ENCODE measurements at places on chromosomes 3 and 15.
A peak's percentile ranks its signal among the peaks of the same experiment; 100 is the strongest.

- no peak for DNase-seq
Observed at GRCh38 chr3:52520716-52521487, 12.8 kb downstream of the NT5DC2 start.

DNA sequence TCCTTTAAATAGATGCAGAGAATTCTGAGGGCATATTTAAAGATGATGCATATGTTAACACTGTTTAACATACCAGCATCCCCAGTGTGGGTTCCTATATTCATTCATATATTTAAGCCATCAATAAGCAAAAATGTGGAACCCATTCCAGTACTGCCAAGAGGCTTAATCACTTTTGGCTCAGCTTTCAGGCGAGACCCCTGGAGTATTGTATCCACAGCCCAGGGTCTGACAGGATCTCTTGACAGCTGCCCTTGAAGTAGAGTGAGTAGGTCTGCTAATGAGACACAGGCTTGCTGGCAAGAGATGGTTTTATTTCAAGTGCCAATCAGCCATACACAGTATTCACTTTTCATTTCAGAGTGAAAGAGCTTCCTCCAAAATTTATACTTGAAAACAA is 367.3 kb downstream of the OCA2 start:
- no peak for DNase-seq

DNA sequence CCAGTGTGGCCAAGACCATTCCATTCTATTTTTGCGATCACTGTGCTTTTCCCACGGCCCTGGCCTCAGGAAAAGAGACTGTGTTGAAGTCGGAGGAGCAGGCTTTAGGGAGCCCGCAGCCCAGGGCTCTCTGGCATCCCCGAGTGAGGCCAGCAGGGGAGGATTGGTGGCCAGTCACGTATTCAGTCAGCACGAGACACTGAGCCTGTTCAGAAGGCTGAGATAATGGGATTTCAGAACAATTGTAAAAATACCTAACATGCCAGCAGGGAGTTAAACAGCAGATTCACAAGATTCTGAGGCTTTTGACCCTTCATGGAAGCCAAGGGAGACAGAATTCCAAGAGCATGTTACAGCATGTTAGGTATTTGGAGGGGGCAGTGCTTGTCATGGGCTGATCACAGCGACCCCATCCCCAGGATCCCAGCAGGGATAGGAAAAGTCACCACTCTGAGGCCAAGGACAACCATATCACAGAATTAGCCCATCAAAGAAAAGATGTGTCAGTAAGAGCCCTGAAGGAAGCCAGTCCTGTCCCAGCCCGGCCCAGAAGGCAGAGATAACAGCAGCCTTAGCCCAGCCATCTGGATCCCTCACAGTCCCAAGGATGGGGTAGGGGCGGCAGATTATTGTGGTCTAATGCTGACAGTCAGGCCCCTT is 40.6 kb downstream of the AMOTL2 start:
- no peak for DNase-seq

DNA sequence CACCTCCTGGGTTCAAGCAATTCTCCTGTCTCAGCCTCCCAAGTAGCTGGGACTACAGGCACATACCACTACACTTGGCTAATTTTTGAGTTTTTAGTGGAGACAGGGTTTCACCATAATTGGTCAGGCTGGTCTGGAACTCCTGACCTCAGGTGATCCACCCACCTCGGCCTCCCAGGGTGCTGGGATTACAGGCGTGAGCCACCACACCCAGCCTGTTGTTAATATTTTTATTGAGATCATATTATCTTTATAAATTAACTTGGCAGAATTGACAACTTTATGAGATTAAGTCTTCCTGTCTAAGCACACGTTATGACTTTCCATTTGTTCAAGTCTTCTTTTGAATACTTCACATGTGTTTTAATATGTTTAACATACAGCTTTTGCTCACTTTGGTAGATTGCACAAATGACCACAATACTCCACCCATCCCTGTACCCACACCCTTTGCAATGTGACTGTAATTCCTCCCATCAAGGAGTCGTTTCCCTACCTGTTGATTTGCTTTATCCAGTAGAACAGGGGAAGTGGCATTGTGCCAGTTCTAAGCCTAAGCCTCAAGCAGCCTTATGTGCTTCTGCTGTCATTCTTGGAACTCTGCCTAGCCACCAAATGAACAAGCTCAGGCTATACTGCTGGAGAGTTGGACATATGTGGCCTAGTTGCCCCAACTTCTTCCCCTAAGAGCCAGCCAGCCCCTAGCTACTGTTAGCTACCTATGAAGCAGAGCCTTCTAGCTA is 8.2 kb downstream of the XYLB start:
- no peak for DNase-seq

DNA sequence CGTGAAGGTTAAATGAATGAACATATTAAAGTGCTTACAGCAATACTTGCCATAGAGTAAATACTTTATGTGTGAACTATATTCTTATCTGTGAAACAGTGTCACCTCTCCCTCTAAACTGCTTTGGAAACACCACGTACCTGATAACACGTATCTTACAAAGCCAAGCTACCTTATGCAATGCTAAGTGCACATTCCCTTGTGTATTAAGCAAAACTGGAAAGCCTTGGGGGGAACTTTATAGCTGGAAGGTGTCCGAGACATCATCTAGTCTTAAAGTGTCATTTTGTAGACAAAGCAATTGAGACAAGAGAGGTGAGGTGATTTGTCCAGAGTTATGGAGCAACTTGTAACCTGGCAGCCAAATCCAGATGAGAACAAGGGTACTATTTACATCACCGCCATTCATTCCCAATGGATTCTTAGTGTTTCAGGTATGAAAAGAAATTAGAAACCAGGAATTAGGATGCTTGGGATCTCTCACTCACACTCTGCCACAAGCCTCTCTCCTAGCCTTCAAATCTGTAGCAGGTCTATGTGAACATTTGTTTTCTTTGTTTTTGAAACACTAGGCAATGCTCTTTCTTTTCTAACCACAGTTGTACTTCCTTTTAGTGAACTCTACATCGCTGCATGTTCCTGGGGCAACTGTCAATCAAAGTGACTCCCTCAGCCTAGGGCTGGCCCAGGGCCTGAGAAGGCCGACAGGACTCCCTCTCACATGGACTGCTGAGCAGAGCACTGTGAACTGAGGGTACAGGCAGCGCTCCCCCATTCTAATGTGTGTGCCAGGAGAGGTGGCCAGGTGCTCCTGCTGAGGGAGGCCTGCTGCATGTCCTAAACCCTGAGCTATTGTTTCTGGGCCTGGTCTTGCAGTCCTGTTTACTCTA is 13.9 kb upstream of the MGLL start:
- DNase-seq, result no peak

GRCh38 chr3:9020426-9020825 is 57.2 kb upstream of the RAD18 start:
- DNase-seq, result no peak

DNA sequence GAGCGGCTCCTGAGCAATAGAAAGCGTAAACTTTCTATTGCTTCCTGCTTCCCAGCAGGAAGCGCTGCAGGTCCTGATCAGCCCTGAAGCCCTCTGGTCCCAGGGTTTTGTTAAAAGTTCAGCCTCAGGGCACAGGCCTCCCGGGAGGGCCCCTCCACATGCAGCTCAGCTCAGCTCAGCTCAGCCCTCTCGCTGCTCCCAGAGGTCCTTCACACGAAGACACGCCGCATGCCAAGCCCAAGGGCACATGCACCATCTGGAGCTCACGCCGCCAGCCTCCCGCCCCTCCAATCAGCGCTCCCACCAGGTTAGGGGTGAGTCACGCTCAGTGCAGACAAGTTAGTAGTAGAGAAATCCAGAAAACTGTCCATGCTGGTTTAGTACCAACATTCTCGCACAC is 12.7 kb downstream of the TKT start:
- no peak for DNase-seq

GRCh38 chr3:168100777-168101492 is 5.2 kb upstream of the GOLIM4 start:
- DNase-seq, result no peak

DNA sequence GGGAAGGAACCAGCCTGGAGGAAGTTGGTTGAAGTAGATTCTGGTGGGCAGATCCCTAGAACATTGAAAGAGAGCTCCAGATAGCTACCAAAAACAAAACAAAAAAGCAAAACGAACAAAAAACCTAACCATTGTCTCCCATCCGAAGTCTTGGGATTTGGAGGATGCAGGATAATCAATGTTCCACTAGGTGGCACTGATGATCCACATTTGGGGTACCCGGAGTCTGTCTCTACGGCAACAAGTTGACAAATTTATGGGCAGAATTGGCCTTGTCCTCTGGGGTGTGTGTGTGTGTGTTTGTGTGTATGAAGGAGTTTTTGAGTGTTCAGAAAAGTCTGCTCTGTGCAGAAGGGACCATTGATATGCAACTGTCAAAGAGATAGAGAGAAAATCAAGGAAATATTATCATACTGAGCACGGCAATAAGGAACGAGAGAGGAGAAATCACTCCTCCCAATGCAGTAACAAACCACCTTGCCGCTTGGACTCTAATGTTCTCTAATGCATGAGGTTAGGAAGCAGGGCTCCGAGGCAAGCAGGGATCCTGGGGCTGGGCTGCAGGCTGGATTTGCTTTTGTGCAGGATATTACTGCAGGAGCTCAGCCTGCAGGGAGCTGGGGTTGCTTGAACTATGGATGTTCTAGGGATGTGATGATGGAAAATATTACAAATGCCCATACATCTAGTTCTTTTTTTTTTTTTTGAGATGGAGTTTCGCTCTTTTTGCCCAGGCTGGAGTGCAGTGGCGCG is 59.8 kb upstream of the KLHL25 start:
- peak; percentile 21 for DNase-seq

DNA sequence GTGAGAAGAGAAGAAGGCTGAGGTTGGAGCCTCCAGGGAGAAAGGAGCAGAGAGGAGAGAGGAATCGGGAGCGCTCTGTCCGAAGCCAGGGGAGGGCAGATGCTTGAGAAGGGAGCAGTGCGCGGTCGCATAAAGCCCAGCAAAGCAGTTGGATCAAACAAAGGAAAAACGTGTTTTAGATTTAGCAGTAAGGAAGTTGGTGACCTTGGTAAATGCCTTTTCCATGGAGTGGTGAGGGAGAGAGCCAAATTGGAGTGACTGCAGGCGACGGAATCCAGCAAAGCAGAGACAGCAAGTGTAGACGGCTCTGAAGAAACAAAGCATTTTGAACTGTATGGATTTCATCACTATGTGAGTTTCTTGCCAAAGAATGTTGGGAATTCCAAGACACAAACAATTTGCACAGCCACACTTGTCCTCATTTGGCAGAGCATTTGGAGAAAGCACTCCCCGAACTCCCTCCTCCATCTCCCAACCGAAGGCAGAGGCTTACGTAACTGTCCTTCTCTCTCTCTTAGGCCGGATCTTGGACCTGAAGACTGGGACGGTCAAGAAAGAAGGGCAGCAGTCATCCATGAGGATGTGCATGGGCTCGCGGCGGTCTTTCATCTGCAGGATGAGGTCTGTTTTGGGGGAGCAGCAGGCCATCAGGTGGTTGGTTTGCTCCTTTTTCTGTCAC is 103.6 kb downstream of the ARNT2 start:
- no peak for DNase-seq

GRCh38 chr3:148227534-148227933 is 470.2 kb upstream of the AGTR1 start:
- no peak for DNase-seq

GRCh38 chr15:54345301-54345700 is 367.1 kb downstream of the UNC13C start:
- DNase-seq, result no peak

DNA sequence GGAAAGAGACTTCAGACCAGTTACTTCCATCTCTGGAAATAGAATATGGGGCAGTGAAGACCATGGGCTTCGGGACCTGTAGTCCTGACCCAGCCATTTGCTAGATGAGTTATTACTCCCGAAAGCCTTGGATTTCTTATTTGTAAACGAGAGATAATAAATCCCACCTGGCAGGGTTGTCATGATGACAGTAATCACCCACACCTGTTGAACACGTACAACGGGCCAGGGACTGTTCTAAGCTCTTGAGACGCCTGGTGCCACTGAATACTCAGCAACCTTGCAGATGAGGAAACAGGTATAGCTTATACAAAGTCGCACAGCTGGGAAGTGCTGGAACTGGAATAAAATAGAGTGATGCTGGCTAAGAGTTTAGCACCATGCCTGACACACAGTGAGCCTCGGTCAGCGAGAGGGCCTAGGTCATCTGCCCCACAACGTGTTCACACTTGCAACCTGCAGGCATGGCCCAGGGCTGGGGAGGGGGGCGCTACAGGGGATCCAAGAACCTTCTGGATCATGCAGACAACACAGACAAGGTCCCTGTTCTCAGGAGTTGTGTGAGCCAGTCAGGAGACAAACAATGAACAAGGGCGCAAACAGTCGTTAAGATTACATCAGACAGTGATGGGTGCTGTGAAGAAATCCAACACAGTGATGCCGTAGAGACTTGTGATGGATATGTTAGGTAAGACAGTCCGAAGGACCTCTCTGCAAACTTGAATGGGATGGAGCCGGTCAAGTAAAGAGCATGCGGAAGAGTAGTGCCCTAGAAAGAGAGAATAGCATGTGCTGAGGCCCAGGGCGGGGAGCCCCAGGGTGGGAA is 89.2 kb downstream of the CORO2B start:
- no peak for DNase-seq

- DNase-seq, result peak; percentile 73
Observed at GRCh38 chr3:48989796-48990635, at the start of gene P4HTM. TSS of gene P4HTM (plus strand) at chr3:48990241. CDS start at chr3:48990257, 16 bp downstream.

DNA sequence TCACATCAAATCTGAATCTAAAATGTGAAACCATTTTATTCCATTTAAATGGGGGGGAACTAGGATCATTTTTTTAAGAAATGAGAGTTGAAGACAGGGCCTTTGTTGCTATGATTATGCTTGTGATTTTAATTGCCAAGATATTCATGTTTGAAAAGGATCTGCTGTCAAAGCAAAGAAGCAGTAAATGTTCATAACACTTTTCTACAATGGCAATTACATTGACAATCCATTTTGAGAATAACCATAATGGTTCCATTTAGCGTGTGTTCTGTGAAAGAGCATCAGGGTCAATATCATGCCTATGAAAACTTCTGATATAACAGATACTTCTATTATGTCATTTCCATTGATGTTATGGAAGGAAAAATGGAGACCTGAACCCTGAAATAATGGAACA is 745.8 kb upstream of the SGO1 start:
- no peak for DNase-seq

DNA sequence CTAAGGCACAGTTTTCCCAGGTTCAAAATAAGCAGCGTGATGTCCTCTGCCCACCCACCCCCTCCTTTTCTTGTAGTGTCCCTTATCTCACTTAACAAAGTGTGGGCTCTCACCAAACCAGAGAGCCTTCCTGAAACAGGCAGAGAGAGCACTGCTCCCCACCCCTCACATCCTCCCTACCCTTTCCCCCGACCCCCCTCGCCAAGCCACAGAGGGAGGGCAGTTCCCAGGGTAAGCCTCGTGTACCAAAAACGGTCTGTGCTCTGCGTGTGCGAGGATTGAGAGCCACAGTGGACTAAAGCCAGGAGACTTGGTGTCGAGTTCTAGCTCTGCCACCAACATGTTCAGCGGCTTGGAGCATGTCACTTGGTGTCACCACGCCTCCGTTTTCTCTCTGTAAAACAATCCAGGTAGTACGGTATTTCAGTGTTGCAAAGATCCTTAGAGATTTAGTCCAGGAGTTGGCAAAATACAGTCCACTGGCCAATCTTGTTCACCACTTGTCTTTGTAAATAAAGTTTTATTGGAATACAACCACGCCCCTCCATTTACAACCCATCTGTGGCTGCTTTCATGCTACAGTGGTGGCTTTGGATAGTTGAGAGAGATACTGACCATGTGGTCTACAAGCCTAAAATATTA is 249.9 kb downstream of the OPA1 start:
- DNase-seq, result no peak

- no peak for DNase-seq
Observed at GRCh38 chr3:24401090-24401810, 93.4 kb downstream of the THRB start.

GRCh38 chr15:66658044-66658443 is 44.0 kb upstream of the SMAD6 start:
- no peak for DNase-seq

GRCh38 chr3:12793701-12794100 is 2.8 kb upstream of the CAND2 start:
- no peak for DNase-seq
